ENCODE measurements at places on chromosomes 13 and 19.

DNA sequence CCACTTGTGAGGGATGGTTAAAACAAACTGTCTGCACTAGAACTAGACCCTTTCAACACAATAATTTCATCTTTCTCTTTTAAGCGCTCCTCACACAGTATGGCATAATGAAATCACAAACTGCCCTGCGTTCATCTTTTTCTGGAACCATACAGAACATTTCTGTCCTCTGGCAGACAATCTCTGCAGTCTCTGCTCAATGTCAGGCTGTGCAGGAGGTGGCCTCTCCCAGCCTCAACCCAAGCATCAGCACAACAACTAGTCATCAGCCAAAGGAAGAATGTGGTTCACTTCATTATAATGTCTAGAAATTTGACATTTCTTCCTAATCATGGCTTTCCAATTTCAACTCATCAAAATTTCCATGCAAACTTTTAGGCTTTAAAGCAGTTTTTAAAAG, 125.1 kb upstream of the STARD13 start:
- DNase-seq, result no peak

GRCh38 chr19:35228177-35228930, at the start of gene FAM187B:
Gene FAM187B, minus strand, starts transcription at chr19:35228739. Its CDS starts 59 bp downstream, at chr19:35228680.
- no peak for DNase-seq

GRCh38 chr13:44243198-44243857, 130.3 kb upstream of the SERP2 start:
- peak; percentile 80 for DNase-seq

DNA sequence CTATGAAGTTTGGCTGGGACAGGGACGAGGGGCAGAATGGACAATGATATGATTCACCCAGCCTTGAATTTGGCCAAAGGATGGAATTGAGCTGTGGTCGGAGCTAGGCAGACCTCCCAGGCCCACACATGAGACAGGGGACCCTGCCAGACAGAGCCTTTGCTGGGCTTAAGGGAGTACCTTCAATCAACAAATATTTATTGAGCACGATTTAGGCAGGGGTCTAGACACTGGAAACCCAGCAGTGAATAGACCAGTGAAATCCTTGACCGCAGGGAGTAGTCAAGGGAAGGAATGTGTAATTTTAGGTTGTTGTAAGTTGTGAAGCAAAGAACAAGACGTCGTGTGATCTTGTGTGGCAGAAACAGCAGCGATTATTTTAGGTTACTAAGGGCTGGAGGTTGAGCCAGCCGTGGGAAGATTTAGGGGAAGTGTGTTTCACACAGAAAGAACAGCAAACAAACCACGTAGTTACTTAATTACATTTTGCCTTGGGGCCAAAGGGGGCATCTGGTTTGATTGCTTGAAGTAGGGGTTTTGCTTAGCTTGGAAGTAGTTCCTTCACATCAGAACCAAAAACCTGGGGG, 16.9 kb upstream of the AP1M2 start:
- no peak for DNase-seq

GRCh38 chr13:32134241-32135055, 102.9 kb downstream of the FRY start:
- no peak for DNase-seq

GRCh38 chr13:97316390-97316789, 94.3 kb downstream of the MBNL2 start:
- DNase-seq, result no peak

DNA sequence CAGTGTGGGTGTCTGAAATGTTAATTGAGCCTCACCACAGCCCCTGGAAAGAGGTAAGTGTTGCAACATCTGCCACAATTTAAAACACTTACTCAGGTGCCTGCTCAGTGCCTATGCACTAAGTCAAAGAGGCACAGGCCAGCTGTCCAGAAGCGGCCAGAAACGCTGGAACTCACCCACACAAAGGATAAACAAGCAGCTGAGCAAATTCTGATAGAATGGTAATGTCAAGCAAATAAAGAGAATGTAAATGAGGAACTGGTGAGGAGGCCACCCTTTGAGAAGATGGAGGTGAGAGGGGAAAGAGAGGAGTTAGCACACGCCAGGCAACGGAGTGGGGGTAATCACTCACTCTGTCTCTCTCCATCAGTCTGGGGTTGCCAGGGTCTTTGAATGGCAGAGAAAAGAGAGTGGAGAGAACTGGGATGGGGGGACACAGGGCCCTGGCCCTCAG, 67.7 kb upstream of the SERP2 start:
- DNase-seq, result no peak

DNA sequence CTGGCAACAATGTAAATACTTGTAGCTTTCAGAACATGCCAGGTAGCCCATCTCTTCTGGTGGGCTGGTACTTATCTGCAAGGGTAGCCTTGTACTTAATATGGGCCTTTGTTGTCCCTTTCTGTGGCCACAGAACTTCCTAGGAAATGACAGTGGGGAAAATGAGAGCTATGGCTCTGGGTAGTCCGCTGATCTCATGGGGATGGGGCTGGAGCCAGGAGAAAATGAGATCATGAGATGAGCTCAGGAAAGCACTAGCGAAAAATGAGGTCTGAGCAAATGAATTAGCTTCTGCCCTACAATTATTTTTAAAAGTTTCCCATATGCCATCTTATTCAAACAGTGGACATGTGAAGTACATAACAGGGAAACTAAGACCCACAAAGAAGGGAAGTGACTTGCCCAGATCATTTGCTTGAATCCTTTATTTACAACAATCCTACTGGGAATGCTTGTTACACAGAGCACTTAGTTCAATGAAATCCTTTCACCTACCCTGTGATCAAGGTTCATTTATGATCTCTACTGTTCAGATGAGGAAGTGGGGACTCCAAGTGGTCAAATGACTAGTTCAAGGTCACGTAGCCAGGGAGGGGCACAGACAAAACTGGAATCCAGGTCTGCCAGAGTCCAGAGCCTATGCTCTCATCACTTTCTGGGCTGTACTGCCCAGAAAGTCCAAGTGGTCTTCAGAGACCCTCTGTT, 87.1 kb downstream of the PTPRS start:
- no peak for DNase-seq

DNA sequence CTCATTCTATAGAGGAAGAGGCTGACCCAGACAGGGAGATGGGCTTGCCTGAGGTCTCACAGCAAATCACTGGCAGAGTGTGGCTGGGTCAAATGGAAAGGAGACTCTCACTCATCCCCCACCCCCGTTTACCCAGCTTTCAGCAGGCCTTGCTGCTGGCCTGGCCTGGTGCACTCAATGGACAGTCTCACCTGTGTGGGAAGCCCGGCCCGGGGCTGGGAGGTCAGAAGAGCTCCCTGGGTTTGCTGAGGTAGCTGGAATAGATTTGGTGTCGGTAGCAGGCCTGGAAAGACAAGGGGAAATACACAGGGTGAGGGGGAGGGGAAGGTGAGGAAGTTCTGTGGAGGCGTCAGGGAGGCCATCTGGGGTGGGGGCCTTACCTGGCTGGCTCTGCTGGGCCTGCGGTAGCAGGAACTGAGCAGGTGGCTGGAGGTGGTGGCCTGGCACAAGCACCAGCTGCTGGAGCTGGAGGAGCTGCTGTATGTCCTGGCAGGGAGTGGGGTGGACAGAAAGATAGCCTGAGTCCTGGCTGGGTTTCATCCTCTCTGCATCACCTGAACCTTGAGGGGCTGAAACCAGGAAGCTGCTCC, 23.5 kb downstream of the ZNF574 start:
- DNase-seq, result no peak

- DNase-seq, result no peak
Measured at GRCh38 chr13:114134111-114134943, 1.9 kb upstream of the RASA3 start.

GRCh38 chr19:34179066-34179465, 6.8 kb downstream of the LSM14A start:
- DNase-seq, result no peak

DNA sequence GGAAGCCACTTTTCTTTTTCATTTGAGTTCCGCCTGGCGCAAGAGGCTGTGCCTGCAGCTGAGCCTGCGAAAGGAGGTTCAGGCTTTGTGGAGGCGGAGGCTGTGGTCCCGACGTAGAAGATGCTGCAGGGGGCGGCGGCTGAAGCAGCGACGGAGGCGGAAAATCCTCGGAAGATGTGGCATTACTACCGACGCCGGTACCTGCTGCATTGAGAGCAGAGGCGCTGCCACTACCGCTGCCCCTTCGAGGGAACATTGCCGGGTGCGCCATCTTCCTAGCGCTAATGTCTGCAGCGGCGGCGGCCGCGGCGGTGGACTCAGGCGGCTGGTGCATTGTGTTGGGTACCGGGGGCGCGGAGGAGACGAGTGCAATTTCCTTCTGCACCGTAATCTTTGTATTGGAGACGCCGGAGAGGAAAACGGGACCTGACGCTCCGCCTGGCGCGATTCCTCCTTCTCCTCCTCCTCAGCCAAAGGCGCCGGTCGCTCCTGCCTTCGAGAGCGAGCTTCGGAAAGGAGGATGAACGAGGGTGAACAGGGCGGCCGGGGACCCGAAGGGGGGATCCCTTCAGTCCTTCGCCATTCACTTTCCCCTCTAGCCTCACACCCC, at the start of gene TSC22D1:
Gene TSC22D1 (minus strand): TSS at position 590 of the 610 bp plus-strand sequence. CDS start 256 bp downstream, at position 334.
- DNase-seq, result peak; percentile 25

- DNase-seq, result no peak
Measured at GRCh38 chr13:75186379-75186778, 295.6 kb downstream of the TBC1D4 start.

DNA sequence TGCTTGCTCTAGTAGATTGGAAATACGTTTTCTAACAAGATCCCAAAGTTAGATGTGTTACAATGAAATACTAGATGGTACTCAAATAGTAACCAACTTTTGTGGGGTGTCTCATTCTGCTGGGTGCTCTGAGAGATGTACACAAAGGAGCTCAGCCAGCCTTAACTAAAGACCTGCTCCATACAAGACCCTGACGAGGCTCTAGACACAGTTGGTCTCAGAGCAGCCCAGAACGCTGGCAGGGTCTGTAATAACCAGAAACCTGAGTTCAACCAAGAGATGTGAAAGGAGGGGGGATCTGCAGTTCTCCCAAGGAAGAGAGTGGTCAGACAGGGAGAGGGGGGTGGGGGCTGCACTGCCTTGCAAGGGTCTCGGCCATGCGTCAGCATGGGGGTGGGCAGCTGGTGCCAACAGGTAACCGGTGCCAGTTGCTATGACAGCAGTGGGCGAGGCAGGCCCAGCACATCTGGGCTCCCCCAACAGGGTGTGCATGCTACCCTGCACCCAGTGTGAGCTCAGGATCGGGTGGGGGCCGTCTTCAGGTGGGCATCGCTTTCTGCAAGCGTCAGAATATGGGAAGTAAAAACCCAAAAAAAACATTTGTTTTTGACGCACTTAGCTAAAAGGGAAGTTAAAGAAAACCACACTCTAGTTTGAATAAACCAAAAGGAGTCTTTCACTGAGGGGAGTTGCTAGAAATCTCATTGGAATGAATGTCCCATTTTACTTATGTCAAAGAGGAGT, 68.0 kb upstream of the GPR183 start:
- no peak for DNase-seq

GRCh38 chr13:36675213-36675536, 1.4 kb downstream of the SERTM1 start:
- no peak for DNase-seq

GRCh38 chr19:18017275-18018083, 9.5 kb downstream of the ARRDC2 start:
- DNase-seq, result no peak

DNA sequence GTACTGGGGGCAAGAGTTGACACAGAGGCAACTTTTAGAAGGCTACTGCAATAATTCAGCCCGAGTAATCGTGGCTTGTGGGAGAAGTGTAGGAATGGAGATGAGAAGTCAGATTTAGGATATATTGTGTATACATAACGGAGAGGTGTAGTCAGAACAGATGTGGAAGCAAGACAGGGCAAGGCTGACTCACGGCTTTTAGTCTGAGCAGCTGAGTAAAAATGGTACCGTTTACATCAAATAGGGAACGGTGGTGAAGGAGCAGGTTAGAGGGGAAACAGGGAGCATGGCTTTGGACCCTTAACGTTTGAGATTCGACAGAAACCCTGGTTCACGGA, 796 bp upstream of the LSM14A start:
- peak; percentile 40 for DNase-seq

DNA sequence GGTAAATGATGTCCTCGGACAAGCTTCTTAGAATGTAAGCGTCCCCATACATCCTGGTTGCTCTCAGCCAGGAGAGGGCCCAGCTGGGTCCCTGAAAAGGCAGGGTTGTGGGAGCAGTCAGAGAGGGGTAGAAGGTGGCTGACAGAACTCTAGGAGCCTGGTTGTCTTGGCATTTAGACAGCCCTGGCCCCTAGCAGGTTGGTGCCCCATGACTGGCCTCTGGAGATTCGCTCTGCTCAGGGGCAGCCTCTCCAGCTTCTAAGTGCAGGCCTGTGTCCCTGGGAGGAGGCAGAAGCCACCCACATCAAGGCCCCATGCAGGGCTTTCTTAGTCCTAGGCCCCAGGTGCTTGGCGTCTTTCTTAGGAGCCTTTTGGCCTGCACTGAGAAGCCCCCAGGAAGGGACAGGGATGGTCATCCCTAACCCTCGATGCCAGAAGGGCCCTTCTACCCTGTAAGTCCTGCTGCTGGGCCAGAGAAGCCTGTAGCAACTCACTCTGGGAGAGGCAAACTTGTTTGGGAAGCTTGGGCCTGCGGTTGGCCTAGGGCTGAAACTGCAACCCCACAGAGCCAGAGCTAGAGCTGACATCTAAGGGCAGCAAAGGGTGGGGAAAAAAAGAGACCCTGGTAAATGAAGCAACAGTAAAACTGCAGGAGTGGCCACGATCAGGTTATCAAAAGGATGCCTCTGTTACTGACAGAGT, 2.8 kb upstream of the CDX2 start:
- DNase-seq, result no peak

DNA sequence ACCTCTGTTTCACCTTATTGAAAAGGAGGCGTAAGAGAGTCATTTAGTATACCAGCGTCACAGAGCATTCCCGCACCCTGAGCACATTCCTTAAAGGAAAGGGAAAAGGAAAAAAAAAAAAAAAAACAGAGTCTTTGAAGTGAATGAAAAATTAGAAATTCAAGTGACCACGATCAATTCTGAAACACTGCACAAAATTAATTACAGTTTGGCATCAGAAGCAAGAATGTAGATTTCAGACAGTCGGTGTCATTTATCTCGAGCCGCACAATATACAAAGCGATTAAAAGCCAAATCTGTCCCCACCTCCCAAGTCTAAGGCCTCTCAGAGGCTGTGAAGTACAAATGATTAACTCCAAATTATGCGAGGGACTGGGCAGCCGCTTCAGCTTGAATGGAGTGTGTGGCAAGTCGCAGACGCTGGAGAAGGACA, 173.7 kb upstream of the ZNF507 start:
- no peak for DNase-seq

DNA sequence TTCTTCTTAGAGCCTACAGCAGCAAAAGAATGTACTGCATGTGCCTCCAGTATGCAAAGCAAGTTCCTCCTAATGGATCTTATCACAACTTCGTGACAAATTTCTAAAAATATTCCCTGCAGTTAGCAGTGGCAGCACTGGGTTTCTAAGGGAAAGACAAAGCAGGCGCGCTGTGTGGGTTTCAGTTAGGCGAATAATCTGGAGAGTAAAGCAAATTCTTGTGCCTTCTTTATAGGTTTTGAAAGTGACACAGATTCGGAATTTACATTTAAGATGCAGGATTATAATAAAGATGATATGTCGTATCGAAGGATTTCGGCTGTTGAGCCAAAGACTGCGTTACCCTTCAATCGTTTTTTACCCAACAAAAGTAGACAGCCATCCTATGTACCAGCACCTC, 167.9 kb downstream of the LMO7 start:
- DNase-seq, result no peak
